Progenitor cell of endocrine pancreas (in vitro differentiated cells): ENCODE measurements at places on chromosomes 5 and 9. TPM values are rescaled to one million over a fixed set of nuclear protein-coding genes. Genes with fewer than 3 reads are reported as not detected.

Gene C9orf153
- 0.69 TPM in 1 of 2 replicates, not detected in the other for total RNA-seq

Gene AIF1L
- total RNA-seq = 71.1 and 72.5 TPM in 2 replicates

Gene NUP155
- total RNA-seq = 37.6 and 41.6 TPM in 2 replicates

DNA sequence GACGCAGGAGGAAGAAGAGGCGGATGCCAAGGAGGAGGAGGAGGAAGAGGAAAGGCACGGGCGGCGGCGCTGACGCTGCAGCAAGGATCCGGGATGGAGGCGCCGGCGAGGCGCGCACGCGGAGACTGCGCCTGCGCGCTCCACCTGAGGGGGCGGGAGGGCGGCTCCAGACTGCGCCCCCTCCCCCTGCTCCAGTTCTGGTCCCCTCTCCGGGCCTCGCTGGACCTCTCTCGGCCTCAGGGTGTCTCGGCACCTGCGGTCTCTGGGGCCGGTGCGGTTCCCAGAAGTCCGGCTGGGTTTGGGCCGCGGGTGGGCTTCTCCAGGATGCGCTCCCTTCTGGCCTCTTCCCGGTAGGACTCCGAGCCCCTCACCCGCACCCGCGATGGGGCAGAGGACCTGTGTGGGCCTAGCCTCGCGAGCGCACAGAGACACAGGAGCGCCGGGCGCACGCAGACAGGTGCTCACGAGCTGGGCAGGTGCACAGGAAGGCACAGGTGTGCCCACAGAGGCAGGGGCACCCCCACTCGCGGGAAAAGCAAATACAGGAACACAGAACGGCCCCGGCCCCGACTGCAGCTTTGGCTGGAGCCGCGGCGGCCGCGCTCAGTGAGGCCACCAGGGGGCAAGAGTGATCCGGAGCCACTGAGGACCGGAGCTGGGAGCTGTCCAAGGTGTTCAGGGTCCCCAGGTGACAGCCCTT, at the start of gene NPDC1:
Gene NPDC1, minus strand, starts transcription at position 90 of the 700 bp plus-strand sequence. CDS start 188 bp downstream, outside the sequence.
- peak within 1 kb of the TSS; percentile 73 for H3K4me3 ChIP-seq
- H3K36me3 ChIP-seq = no peaks in the 10 kb centered on the region
- peaks cover 2% of the 10 kb centered on the region for H3K4me1 ChIP-seq
- DNase-seq = peak; percentile 94
- no peak within 1 kb of the TSS for H3K27ac ChIP-seq

Gene SLC1A1
- total RNA-seq = 3.8 and 5.6 TPM in 2 replicates

DNA sequence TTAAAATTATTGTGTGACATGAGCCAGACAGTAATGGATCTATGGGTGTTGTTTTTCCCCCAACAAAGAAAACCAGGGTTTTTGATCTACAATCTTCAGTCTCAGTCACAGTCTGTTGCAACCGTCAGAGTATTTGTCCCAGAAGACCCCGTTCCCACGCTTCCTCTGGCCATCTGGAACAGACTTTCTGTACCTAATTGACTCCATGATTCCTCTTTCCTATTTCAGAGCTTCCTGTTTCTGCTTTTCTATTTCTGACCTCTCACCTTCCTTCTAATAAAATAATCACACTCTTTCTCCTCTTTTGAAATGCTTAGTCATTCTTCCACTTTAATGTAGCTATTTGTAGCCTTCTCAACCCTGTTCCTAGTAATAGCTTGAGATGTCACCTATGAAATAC, 1044.8 kb downstream of the DTWD2 start:
- H3K27me3 ChIP-seq = no peaks in the 10 kb centered on the region
- no peak overlapping the region for H3K4me3 ChIP-seq
- DNase-seq = no peak

GRCh38 chr5:124206540-124206939, 539.9 kb downstream of the ZNF608 start:
- H3K36me3 ChIP-seq = peaks cover 15% of the 10 kb centered on the region
- H3K4me1 ChIP-seq = peaks cover 6% of the 10 kb centered on the region
- DNase-seq = no peak
- H3K27ac ChIP-seq = no peak overlapping the region
- H3K27me3 ChIP-seq = no peaks in the 10 kb centered on the region
- H3K4me3 ChIP-seq = no peak overlapping the region

DNA sequence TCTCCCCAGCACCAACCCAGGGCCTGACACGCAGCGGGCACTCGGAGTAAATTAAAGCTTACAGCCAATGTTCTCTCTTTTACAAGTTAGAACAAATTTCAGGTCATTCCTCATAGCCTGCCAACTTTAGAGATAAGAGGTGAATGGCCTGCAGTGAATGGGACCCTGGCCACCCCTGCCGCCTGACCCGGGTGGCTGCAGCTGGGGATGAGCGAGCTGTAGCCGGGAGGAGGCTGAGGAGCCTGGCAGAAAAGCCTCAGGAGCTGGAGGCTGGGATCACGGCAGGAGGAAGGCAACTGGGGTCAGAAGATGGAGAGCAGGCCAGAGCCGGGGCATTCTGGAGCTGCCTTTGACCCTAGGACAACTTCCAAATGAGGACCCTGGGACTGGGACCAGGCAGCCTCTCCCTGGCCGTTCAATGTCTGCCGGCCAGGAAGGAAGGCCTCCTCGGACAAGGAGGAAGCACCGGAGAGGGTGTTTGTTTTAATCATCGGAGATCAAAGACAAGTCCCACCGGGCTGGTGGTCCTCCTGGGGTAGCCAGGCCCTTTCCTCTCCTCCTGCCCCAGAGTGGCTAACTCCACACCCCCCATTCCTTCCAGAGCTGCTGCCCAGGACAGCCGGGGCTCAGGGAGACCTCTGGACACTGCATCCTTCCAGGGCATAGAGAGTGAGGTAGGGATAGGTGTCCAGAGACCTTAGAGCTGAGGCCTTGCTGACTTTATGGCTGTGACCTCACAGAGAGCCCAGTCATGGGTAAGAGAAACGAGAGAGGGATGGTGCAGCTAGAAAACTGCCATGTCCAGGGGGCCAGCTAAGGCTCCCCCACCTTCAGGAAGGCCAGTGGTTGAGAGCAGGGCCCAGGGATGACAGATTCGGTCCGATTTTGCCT, 87.3 kb upstream of the LMX1B start:
- H3K27ac ChIP-seq = no peak overlapping the region
- peaks cover 2% of the 10 kb centered on the region for H3K4me1 ChIP-seq
- no peaks in the 10 kb centered on the region for H3K36me3 ChIP-seq
- DNase-seq = no peak

Gene HMGCS1
- 170 and 196 TPM in 2 replicates for total RNA-seq

- H3K4me1 ChIP-seq = peaks cover 4% of the 10 kb centered on the region
- H3K27me3 ChIP-seq = peaks cover 24% of the 10 kb centered on the region
- H3K27ac ChIP-seq = peak overlapping the region; percentile 26
- DNase-seq = no peak
- H3K36me3 ChIP-seq = no peaks in the 10 kb centered on the region
Measured at GRCh38 chr9:76697081-76697480, 67.2 kb upstream of the PCA3 start.

- no peaks in the 10 kb centered on the region for H3K36me3 ChIP-seq
- no peak overlapping the region for H3K4me3 ChIP-seq
- H3K27ac ChIP-seq = no peak overlapping the region
Measured at GRCh38 chr5:169933616-169934015, 46.7 kb downstream of the INSYN2B start.

Gene IRGM
- not detected in 2 replicates for total RNA-seq
